ENCODE measurements at places on chromosomes 12 and 14.

- DNase-seq: no peak
These were observed 347.6 kb downstream of the BMP4 start for GRCh38 chr14:53609009-53609408.

- DNase-seq: no peak
These were observed 6.1 kb upstream of the CDCA4 start for GRCh38 chr14:105026802-105027563.

DNA sequence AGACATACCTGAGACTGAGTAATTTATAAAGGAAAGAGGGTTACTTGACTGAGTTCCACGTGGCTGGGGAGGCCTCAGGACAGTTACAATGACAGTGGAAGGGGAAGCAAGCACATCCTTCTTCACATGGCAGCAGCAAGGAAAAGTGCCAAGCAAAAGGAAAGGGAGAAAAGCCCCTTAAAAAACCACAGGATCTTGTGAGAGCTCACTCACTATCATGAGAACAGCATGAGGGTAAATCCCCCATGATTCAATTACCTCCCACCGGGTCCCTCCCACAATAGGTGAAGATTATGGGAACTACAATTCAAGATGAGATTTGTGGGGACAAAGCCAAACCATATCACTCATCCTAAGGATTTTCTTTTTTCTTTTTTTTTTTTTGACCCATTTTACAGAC is 177.8 kb upstream of the EEA1 start:
- no peak for DNase-seq

- no peak for DNase-seq
These were observed 269.0 kb upstream of the G2E3 start for GRCh38 chr14:30290001-30290400.

- DNase-seq: no peak
These were observed 24.6 kb upstream of the APOF start for GRCh38 chr12:56387152-56387736.

DNA sequence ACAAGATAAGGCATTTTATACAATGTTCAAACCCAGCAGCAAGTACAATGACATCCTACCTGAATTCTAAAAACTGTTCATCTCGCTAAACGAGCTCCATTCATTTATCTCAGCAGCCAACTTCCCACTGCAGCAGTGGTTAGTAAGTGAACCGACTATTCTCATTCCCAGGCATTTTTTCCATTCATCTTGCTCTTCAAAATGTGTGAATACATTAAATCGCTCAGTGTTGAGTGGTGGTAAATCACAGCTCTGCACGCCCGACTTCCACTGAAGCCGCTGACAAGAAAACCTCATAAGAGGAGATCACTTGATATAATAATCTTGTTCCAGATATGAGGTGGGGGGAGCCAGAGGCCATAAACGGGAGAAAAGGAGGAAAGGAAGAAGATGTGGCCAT is 746.2 kb upstream of the USP15 start:
- DNase-seq: no peak

DNA sequence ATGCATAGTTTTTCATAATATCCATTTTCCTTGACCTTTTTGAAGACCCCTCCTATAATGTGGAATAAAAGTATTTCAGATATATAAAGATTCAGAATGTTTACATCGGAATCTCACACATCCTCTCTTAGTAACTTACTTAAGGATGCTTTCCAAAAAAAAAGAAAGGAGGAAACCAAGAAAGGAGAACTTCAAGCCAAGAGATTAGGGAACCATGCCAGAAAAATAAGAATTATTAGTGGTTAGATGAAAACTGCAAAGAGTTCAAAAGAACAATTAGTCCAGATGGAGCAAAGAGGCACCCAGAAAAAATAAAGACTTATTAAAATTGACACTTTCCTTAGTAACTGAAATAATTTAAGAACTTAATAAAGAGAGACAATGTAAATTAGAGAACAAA is 179.2 kb downstream of the DUSP6 start:
- no peak for DNase-seq

- DNase-seq: no peak
These were observed 1.1 kb downstream of the SERPINA1 start for GRCh38 chr14:94387051-94388026.

- DNase-seq: no peak
These were observed 8.0 kb upstream of the RAP1B start for GRCh38 chr12:68602720-68603119.

DNA sequence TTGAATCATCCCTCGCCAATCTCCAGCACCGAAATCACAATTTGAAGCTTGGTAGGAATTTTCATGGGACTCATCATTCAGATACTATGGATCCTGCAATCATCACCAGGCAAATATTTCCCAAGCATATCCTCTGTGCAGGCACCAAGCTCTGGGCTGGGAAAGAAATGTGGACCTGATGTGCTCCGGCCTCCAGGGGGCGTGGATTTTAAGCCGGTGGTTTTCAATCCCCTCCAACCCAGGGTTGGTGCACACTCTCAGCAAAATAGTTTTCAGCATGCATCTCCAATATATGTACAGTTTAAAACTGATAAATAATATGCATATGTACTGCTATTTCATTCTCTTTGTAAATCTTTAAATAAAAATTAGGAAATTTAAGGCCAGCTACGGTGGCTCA is 98.9 kb downstream of the RBM19 start:
- DNase-seq: no peak

DNA sequence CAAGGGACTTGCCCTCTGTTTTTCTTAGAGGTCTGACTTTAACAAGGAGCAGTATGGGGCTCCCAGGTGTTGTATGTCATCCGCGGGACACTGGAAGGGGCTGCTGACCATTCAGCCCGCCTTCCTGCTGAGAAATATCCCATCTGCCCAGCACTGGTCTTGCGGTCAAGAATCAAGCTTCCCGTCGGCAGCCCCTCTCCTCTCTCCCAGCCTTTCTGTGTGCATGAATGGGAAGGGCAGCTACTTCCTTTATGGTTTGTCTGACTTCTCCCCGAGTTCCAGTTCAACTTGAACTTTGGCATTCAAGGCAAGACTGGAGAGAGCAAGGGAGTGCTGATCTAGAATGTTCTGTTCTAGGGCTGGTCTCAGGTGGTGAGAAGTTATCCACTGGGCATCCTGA is 51.5 kb downstream of the PSMA6 start:
- no peak for DNase-seq

- no peak for DNase-seq
These were observed 60.8 kb downstream of the SDR9C7 start for GRCh38 chr12:56873382-56873781.

DNA sequence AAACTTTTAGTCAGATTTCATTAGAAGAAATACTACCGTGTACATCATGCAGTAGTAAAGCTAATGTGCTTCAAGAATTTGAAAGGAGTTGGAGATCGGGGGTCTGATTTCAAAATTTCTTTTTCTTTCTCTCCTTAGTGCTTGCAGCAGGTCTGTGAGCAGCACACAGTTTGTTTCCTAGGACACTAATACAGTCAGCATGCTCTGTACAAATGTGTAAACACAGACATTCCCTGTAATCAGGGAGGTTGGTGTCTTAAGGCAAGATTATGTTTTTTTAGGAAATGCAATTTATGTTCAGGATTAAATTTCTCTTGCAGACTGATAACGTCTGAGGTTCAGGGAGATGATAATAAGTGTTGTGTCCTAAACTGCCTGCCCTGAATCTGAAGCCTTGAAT is 142.7 kb downstream of the ALX1 start:
- no peak for DNase-seq

DNA sequence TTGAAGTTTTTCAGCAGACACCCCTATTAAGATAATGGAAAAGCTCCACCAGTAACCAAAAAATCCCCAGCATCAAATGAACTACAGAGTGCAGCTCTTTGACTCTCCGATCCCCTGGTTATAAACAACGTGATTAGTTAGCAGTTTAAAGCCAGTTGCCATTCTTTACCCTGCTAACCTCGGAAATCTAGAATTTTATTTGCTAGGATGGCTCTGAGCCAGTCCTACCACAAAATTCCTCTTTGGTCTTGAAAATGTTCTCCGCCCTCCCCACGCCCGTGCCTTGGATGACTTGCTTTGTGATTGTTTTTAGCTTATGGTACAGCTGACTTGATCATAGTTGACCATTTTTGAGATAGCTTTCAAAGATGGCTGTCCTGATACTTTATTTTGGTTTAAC is 1.2 kb downstream of the KLHDC2 start:
- DNase-seq: peak; percentile 6

DNA sequence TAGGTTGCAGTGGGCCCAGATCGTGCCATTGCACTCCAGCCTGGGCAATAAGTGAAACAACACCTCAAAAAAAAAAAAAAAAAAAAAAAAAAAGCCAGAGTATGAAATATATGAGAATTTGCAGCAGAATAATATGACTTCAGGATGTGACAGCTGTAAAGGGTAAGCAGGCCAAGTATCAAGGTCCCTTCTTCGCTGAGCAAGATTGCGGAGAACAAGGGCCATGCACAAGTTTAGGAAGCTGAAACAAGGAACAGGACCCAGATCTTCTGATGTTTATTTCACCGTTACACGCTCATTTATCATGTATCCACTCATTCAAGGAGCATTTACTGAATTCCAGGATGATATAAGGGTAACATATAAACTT is 659 bp upstream of the FOXJ2 start:
- DNase-seq: peak; percentile 46

- no peak for DNase-seq
These were observed 403.8 kb downstream of the NPAS3 start for GRCh38 chr14:33342299-33342974.

GRCh38 chr12:67676624-67677023 is 28.1 kb downstream of the DYRK2 start:
- DNase-seq: no peak

- no peak for DNase-seq
These were observed 32.6 kb downstream of the EGLN3 start for GRCh38 chr14:33918256-33918655.

DNA sequence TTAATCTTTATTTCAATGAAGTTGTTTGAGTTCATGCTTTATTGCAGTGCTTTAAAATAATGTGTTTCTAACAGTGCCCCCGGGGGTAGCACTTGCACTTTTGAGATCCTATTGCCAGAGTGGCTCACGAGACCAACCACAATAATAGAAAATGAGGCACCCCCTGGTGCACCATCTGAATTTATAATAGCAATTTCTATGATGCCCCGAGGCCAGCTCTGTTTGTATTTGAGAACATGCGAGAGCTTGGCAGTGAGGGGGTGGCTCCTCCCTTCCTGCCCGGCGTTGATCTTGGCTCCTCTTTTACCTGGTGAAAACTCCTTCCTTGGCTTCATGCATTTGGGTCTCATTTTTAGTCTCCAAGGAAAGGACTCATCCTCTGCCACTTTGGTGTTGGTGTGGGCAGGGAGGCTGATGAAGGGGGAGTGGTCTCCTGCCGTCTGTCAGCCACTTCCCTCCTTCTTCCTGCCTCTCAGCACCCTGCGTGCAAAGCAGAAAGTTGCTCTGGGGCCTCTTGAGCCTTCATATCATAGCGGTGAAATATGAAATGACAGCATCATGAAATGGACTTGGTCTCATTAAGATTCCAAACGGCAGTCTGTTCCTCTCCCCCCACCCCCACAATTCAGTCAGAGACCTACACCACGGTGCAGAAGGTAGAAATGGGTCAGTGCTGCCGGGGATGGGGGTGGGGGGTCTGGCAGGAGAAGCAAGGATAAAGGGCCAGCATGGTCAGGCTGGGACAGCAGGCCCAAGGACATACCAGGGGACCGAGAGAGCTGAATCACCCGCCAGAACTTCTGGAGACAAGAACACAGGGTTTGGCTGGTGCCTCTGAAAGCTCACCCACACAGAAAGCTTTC is 17.7 kb upstream of the NRXN3 start:
- no peak for DNase-seq

DNA sequence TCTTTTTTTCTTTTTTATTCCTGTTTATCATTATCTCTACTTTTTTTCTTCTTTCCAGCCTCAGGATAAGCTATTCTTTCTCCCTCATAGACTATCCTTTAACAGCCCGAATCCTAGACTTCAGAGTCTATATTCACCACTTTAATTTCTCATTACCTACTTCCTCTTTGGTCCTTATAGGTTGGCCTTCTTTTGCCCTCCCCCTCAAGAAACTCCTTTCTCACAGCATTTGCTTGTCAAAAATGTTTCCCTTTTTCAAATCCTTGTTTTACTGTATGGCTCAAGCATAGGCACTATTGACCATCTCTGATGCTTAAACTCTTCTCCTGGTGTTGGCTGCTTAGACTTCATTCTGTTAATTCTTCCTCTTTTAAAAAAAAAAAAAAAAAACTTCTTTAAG is 52.5 kb downstream of the KIAA0586 start:
- peak; percentile 12 for DNase-seq

DNA sequence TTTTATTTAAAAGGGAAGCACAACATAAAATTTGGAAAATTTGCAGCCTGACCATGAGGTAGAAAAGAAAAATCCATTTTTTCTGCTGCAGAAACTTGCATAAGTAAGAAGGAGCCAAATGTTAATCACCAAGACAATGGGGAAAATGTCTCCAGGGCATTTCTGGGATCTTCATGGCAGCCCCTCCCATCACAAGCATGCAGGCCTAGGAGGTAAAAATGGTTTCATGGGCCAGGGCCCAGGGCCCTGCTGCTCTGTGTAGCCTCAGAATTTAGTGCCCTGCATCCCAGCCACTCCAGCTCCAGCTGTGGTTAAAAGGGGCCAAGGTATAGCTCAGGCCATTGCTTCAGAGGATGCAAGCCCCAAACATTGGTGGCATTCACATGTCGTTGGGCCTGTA is 735.6 kb downstream of the GALC start:
- no peak for DNase-seq

GRCh38 chr14:92925446-92925845 is 2.5 kb downstream of the CHGA start:
- DNase-seq: no peak

- DNase-seq: no peak
These were observed 546.7 kb downstream of the SNAPC1 start for GRCh38 chr14:62308891-62309290.

DNA sequence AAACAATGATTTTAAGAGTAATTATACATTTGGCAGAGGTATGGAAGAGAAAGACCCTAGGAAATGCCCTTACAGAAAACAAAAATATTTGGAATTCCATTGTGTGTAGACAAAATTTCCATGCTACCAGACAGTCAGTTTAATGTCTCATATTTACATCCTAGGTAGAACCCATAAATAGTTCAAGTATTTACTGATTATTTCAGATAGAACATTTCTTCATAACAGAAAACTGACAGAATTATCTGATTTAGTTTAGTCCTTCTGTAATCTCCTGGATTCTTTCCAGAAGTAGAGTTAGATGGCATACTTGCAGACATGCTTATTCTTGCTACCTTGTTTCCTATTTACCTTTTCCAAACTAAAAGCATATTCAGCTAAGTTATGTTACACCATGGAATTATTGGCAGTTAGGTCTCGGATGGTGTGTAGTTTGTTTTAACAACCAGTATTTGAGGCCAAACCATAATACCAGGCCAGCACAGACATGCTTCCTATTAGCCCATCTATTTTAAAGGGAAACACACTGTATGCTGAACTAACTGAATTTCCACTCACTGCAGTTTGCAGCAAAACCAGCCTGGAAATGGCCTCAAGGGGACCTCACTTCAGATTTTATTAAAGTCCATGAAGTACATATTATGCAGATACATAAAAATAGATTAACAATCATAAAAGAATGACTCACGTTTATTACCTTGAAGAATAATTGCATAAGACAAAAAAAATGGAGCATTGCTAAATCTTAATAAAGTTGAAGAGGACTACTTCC is 126.6 kb upstream of the LRIG3 start:
- no peak for DNase-seq
